ENCODE measurements at places on chromosomes 3 and 15. TPM values are rescaled to one million over a fixed set of nuclear protein-coding genes. Genes with fewer than 3 reads are reported as not detected.

- no peak for DNase-seq
Observed at GRCh38 chr3:170450039-170450438, 31.4 kb downstream of the CLDN11 start.

CYP19A1 gene
- total RNA-seq: 0.48 TPM

DNA sequence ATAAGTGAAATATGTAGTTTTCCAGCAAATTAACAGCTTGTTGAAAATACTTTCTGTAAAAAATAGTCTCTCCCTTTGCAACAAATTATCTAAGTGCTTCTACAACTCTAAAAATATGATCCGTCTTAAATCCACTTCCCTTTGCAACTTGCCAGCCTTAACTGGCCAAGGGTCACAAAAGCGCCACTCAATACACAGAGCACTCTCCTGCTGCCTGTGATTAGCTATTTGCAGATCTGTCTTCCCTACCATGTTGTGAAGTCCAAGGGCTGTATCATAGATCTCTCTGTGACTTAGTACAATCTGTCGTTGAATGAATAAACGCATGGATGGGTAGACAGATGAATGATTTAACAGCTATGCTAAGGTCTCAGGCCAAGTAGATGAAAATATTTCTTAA, 76.2 kb downstream of the ITGB5 start:
- DNase-seq: no peak

- no peak for DNase-seq
Observed at GRCh38 chr3:139312959-139313358, 30.9 kb upstream of the MRPS22 start.

ATP2B2 gene
- not detected for total RNA-seq

GRCh38 chr3:85567071-85567676, 608.4 kb downstream of the CADM2 start:
- DNase-seq: no peak

- DNase-seq: no peak
Observed at GRCh38 chr3:16366581-16366980, 101.6 kb downstream of the OXNAD1 start.

GRCh38 chr3:18228060-18228459, 197.1 kb downstream of the SATB1 start:
- no peak for DNase-seq

DNA sequence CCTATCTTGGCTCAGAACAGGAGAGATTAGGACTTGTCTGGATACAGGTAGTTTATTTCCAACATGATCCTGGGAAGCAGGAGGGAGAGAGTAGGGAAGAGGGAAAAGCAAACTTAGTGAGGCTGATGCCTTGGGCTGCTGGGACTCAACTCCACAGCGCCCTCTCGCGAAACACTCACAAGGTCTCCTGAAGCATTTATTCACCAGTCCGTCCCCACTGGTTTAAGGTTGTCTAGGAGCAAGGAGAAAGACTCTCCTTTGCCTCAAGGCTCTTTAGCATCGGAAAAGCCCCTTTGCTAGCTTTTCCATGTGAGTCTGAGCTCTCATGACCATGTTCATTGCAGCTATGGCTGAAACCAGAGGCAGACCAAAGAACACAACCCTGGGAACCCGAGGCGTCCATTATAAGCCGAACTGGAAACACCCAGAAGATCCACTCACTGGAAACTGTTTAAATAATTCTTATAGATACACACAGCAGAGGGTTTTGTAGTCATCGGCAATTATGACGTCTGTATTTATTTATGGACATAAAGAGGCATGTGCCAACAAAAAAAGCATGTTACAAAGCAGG, 244.5 kb downstream of the CD47 start:
- DNase-seq: peak; percentile 20
